ENCODE measurements at places on chromosomes 1 and 21. TPM values are rescaled to one million over a fixed set of nuclear protein-coding genes. Genes with fewer than 3 reads are reported as not detected.

DNA sequence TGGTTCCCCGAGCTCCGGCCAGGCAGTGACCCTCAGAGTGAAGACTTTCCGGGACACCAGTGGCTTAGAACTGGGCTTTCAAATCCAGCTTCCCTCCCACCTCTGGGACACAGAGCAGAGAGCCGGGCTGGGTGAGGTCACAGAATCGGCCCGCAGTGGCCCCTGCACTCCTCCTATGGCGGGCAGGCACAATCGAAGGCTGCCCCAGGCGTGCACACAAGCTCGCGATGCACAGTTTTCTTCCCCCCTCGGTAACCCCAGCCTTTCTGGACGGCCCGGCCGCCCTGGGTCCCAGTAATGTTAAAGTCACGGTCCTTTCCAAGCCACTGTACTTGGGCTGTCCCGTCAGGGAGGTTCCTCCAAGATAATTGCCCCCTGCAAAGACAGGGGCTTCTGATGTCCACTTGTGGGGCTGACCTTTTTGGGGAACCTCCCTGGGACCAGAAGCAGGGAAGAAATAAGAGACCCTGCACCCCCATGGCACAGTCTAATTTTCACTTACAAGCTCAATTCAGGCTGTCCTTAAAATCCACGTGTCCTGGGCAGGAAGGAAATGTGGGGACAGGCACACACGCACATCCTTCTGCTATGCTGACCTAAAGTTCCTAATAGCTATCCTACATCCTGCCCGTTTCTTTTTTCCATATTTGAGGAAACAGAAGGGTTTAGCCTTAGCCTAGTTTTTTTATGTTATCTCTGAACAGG, 13.7 kb downstream of the TFF3 start:
- no peak for DNase-seq

ST6GALNAC5 gene
- 1.6 TPM for total RNA-seq

DNA sequence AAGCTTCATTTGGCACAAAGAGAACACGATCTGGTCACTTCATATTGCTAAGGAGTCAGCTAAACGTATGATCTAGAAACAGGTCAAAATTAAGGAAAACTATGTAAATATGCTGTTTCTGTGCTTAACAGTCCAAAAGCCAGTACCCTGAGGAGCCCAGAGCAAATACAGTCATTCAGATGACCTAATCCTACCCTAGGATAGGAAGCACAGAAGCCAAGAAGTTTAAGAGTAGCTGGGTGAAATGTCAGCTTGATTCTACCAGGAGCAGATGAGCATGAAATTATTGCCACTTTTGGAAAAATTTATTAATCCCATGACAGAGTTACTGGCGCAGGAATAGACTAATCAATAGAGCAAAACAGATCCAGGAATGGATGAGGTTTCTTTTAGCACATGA, 18.3 kb downstream of the SORT1 start:
- DNase-seq: no peak

DNA sequence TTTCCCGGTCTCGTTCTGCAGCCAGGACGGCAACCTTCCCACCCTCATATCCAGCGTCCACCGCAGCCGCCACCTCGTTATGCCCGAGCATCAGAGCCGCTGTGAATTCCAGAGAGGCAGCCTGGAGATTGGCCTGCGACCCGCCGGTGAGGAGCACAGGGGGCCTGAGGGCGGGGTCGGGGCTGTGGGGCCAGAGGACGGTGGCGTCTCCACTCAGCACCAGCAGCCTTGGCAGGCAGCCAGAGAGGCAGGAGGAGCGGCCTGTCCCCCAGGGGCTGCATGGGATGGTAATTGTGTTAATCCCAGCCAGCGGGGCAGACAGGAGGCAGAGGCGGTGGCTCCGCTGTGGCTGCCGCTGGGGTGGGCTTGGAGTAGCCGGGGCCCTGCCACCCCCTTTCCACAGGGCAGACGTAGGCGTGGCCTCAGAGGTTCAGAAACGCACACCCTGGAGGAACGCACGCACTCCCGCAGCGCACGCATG, 12.1 kb downstream of the SAMD11 start:
- no peak for DNase-seq

- no peak for DNase-seq
Observed at GRCh38 chr1:82225421-82226185, 424.9 kb downstream of the ADGRL2 start.

GRCh38 chr1:156214024-156214748, 1.4 kb downstream of the PMF1 start:
- peak; percentile 20 for DNase-seq

DNA sequence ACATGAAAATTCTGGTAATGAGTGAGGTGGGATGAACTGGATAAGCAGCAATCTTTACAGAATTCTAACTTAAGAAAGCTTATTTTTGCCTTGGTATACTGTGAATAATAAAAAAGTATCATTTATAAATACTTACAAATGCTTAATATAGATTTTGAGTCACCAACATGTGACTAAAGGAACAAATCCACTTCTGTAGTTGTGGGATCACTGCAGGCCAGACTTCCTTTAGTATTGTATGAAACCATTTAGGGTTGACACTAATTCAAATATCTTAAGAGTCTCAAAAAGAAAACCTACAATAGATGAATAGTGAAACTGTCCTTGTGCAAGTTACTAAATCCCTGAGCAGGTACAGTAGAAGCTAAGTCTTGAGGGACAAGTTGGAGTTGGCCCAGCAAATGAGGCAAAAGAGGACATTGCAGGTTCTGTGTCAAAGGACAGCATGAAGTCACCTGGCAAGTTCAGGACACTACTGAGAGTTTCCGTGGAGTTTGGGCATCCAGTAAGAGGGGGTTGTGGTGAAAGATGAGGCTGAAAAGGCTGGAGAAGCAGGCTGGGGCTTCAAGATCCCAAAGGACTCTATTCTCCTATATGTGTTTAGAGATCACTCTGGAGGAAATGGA, 5.9 kb upstream of the THEM4 start:
- no peak for DNase-seq

GRCh38 chr1:172143384-172144055, 277.0 kb upstream of the C1orf105 start:
- DNase-seq: no peak

DNA sequence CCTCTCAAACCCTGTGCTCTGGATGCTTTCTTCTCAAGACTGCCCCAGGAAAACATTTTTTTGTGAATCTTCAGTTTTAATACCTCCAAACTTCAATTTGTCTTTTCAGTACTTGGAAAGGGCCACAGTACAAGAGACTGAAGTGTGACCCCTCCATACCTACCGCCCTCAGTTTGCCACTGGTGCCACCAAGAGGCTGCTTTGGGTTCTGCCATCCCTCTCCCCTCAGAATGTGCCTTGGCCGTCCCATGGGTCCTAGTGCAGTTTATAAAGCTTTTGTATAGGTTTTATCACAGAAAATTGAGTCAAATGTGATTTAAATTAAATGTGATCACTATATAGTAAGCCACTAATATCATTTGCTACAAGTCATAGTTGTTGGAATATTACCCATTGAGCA, 60.8 kb upstream of the PGD start:
- DNase-seq: peak; percentile 12

ADAMTS1 gene
- total RNA-seq: 285 TPM

DNA sequence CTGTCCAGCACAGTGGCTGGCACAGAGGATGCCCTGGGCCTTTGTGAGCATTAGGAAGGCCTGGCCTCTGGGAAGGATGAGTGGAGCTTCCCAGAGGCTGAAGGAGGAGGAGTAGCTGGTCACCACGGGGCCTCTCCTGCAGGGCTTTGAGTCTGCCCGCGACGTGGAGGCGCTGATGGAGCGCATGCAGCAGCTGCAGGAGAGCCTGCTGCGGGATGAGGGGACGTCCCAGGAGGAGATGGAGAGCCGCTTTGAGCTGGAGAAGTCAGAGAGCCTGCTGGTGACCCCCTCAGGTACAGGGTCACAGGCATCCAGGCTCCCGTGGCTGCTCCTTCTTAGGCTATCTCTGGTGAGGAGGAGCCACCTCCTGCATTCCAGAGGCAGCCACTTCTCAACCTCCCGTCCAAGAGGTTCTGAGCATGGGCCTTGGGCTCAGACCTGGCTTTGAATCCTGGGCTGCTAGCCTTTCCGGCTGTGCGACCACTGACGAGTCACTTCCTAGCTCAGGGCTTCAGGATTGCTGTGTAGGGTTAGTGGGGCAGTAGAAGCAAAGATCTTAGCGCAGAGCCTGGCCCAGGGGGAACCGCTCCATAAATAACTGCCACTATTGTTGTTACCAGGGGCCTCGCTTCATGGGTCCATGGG, 14.0 kb downstream of the SESN2 start:
- no peak for DNase-seq

GRCh38 chr1:91777196-91777595, 108.8 kb downstream of the TGFBR3 start:
- DNase-seq: no peak

DNA sequence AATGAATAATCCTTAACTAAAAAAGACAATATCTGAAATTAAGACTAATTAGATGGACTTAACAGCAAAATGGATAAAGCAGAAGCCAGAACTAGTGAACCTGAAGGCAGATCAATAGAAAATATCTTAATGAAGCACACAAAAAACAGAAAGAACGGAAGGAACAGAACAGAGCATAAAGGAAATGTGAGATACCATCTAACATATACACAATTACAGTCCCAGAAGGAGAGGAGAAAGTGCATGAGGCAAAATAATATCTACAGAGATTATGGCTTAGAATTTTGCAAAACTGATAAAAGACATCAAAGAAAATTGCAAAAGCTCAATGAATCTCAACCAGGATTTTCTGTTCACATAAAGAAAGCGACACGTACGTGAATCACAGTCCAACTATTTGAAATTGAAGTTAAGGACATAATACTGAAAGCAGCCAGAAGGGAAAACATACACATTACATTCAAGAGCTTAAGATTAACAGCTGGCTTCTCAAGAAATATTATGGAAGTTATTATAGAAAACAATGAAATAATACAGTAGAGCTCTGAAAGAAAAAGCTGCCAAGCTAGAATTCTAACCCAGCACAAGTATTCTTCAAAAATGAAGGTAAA, 182.0 kb downstream of the CDC42BPA start:
- no peak for DNase-seq

GRCh38 chr1:176998183-176998795, 166.2 kb downstream of the ASTN1 start:
- no peak for DNase-seq

- no peak for DNase-seq
Observed at GRCh38 chr1:230306169-230306568, 120.0 kb downstream of the PGBD5 start.

GRCh38 chr1:64263335-64263734, 59.9 kb downstream of the UBE2U start:
- no peak for DNase-seq

LAMC1 gene
- 460 TPM for total RNA-seq

- peak; percentile 55 for DNase-seq
Observed at GRCh38 chr1:173330149-173330951, 123.2 kb upstream of the TNFSF4 start.

SPATA1 gene
- 1.00 TPM for total RNA-seq

DNA sequence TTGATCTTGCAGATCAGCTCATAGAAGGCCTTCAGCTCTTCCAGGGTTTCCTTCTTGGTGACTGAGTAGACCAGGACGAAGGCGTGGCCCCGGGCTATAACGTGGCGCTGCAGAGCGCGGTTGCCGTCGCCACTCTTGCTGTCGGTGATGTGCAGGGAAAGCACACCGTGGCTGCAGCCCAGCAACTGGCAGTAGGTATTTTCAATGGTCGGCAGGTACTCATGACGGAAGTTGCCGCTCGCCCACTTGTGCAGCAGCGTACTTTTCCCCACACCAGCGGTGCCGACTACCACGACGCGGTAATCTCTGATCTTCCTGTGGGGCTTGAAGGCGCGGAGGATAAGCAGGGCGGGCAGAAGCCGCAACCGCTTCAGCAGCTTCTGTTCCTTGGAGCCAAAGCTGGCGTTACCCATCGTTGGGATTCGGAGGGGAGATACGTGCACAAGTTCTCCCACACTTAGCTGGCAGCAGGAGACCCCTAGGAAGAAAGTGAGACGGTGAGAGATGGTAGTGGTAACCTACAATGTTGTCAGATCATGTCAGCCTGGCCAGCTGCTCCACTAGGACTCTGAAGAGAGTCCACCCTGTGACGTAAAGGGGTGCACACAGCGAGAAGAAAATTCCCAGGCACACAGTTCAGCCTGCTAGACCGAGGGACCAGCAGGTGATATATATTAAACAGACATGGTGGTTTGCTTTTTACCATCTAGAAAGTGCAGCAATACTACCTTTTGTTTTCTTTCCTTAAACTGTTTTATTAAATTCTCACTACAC, 3.4 kb downstream of the DIRAS3 start:
- DNase-seq: no peak

GRCh38 chr1:78765489-78765888, 115.9 kb downstream of the IFI44 start:
- no peak for DNase-seq

BEST4 gene
- total RNA-seq: 0.12 TPM

DNA sequence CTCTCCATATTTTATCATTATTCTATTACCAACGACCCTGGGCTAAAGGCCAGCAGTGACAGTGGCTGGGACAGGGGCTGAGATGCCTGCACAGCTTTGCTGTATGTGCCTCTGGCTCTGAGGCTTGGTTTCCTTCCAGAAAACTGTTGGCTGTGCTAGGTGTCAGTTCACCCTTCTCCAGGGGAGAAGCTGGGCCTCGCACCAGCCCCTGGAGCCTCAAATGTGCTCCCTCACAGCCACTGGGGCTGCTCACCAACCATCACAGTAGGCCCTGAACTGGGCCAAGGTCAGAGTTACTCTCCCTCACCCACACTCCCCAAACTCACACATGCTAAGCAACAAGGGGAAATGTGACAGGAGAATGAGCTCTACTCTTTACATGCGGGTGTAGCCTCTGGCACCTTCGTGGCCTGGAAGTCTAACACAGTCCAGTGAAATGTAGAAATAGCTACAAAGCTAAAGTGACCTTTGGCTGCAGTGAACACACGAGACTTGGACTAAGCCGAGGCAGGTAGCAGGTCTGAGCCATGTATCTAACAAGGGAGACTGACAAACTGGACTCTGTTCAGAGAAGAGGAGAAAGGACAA, 4.7 kb upstream of the CD160 start:
- no peak for DNase-seq

C1orf167 gene
- total RNA-seq: 0.72 TPM

GRCh38 chr1:70208292-70208691, 2.9 kb upstream of the LRRC40 start:
- no peak for DNase-seq

DNA sequence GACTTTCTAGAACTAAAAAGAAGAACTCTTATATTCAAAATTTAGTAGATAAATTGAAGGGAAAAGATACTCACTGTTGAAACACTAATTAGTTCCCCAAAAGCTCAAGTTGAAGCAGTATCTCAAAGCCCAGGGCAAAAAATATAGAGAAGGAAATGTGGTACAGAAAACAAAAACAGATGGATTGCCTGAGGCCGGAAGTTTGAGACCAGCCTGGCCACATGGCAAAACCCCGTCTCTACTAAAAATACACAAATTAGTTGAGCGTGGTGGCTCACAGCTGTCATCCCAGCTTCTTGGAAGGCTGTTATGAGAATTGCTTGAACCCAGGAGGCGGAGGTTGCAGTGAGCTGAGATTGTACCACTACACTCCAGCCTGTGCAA, 36.0 kb downstream of the FAM177B start:
- no peak for DNase-seq

- no peak for DNase-seq
Observed at GRCh38 chr21:29233611-29234540, 64.8 kb upstream of the BACH1 start.
